ENCODE measurements at places on chromosomes 2 and 18.

GRCh38 chr2:219003267-219003634 is 10.0 kb upstream of the CRYBA2 start:
- no peak for DNase-seq

DNA sequence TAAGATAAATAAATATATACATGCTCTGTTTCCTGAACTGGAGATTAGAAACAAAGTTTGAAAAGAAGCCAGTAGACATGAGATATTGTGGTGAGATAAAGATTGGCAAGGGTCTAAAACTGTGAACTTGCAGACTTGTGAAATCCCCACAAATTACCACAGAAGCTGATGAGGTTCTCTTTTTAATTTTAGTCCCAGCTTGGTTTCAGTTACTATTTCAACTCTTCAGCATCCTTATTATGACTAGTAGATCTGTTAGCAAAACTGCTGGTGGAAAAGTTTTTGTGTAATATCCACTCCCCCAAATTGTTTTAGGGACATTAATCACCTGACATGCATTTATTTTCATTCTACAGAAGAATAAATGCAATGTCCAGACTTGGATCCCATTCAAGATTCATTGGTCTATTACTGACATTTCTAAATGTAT is 20.8 kb downstream of the RASGRP3 start:
- DNase-seq, result peak; percentile 49

DNA sequence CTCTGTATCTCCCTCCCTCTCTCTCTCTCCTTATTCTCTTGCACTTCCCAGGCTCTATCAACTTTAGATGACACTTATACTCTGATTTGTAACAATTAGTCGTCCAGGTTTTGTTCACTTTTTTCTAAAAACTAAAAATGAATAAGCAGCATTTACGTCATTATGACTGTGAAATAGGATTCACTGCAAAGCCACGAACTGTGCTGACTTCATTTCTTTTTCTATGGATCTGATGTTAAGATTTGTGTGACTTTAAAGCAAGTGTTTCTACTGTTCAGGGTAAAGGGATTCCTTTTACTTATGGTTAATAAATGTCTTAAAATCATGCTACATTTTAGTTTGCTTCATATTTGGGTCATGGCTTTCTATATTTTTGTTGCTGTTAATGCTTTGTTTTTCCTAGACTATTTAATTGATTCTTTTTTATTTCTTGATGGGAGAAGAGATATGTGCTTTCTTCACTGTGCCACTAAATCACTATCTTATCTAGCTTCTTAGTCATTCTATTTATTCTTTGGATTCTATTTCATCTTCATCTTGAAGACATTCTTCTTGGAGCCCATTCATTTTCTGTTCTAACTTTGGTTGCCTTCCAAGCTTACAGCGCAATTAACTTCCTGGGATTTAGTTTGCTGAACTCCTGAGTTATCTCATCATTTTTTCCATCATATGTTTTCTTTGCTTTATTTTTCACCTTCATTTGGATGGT is 480.4 kb upstream of the TRIB2 start:
- DNase-seq, result no peak

DNA sequence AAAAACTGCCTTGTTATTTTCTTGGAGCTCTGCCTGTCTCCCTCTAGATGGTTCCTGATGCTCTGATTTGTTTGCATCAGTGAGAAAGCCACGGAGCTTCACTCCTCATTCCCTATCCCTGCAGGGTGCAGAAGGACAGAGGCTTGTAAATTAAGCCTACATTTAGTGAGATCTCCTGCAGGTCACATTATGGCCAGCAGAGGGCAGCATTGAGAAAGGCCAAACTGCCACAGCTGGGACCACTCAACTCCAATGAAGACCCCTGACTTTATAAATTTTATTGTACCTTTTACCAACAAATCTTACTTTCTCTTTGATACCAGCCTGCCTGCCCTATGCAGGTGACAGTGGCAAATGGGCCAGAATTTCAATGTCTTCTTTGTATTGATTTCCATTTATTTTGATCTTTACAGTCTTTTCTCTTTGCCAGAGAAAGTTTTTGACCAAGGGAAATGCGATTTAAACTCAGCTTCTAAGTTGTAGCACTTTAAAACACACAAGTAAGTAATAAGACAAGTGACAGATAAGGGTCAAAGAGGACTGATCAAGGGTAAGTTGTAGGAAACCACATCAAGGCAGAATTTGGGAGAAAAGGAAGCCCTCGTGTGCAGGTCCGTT is 1029.1 kb upstream of the KLHL29 start:
- DNase-seq, result peak; percentile 10

DNA sequence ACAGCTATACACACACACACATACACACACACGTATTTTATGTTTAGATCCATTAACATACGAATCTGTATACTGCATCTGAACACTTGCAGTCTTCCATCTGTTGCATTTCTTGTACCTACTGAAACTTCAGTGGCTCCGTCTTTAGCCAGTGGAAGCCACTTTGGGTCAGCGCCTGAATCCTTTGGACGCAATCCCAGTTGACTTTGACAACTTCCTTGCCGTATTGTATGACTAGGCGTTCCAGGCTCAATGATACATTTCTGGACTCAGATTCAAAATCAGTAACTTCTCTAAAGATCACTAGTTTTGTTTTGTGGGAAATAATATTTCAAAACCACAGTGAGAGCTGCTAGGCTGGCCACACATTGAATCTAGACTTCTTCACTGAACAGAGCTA is 101.5 kb upstream of the GPC1 start:
- no peak for DNase-seq

DNA sequence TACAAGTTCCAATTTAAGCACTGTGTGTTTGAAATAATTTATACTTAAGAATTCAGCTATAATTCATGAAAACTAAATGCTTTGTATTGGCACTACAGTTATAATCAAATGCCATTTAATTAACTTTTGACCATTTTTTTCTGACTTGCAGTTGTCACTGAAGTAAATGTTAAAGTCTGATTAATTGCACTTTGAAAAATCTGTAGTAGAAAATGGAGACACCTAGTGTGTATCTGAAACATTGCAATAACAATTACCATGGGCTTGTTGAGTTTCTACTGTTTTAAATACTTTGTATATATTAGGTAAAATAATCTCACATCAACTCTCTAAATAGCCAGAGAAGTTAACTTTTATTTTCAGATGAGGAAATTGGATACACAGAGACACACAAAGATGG is 458.6 kb upstream of the FSIP2 start:
- DNase-seq, result no peak

DNA sequence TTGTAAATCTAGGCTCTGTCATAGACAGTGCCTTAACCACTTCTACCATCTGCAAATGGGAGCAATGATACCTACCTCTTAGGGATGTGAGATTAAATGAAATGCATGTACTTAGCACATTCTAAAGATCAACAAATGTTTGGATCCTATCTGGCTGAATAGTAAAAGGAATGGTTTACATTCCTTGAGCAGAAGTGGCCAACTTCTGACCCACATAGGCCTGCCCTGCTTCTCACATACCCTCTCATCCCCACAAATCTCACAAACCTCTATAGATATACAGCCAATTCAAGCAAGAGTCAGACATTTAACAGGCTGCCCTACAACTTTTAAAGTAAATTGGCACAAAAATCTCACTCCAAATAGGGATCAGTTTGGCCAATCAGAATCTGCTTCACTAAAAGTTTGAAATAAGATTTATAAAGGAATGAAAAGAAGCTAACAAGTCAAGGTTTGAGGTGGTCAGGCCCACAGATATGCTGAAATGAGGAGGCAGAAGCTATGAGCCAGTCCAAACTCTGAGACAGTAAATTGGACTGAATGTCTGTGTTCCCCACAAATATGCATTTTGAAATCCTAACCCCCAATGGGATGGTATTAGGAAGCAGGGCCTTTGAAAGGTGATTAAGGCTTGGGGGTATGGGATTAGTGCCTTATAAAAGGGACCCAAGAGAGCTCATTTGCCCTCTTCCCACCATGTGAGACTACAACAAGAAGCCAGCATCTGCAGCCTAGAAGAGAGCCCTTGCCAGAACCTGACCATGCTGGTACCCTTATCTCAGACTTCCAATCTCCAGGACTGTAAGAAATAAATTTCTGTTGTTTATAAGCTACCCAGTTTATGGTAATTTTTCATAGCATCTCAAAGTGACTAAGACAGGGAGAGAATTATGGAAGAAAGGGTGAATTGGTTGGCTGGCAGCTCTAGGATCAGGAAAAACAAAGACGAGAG is 227.8 kb upstream of the RBMS1 start:
- no peak for DNase-seq

GRCh38 chr2:97948926-97949325 is 46.8 kb downstream of the TMEM131 start:
- no peak for DNase-seq

DNA sequence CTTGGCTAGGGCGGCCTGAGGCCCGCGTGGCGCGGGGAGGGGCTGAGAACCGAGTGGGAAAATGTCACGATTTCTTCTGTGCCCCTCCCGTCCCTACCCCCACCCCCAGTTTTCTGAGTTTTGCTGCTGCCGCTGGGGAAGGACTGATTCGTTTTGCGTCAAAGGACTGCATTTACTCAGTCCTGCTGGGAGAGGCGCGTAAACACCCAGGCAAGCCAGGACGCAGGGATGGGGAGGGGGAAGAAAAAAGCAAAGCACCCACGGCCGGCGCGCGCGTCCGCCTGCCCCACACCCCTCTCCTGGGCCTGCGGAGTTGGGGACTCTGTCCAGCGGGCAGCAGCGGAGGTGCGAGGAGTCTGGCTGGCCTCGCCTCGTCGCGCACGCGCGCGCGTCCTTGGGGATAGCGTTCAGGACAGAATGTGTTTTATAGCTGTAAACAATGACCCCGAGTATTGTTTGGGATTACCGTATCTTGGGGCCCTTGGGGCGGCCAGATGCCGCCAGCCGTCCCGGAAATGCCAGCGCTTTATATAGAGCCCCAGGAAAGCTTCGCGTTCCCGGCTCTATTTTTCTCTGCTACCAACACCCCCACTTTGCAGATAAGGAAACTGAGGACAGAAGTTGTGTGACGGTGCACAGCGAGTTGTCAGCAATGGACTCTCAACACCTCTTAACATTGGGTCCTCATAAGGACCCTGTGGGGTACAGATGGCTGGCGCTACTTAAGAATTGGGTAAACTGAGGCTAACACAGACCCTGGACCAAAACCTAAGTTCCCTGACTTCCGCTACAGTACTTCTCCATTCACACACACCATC is 1.7 kb upstream of the FOSL2 start:
- peak; percentile 34 for DNase-seq

GRCh38 chr2:62947403-62947802 is 103.2 kb upstream of the OTX1 start:
- DNase-seq, result no peak

GRCh38 chr2:86309966-86310365 is 27.5 kb downstream of the REEP1 start:
- no peak for DNase-seq

GRCh38 chr18:777021-777420 is 35.0 kb downstream of the YES1 start:
- DNase-seq, result no peak

GRCh38 chr18:57951117-57951796 is 92.8 kb upstream of the NEDD4L start:
- no peak for DNase-seq

- peak; percentile 41 for DNase-seq
Measured at GRCh38 chr18:8478166-8478967, 130.9 kb upstream of the RAB12 start.

All from CD4-positive, CD25-positive, alpha-beta regulatory T cell (primary cell).